ENCODE measurements at places on chromosomes 5 and 9.

DNA sequence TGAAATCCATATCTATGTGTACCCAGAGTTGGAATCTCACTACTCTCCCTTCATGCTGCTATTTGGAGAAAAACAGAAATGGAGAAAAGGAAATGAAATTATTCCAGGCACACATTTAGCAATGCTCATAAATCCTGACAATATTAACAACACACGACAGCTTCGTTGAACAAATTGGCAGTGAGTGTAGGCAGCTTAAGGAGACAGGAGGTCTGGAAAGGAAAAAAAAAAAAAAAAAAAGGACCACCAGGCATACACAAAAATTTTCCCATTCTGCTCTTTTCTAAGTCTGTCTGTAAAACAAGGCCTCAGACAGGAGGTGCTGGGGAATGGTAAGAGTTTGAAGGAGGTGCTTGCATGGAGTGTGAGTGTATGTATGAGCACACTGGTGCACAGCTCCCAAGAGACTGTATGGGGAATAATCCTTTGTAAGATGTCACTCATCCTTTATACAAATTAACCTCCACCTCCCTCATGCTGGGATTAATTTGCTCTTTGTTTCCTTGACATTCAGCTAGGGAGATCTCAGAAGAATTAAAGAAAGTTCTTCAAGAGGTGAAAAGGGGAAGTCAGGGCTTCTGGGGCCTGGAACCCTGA lies 78.9 kb downstream of the ASTN2 start:
- no peak overlapping the region for H3K27ac ChIP-seq
- no peak overlapping the region for H3K4me3 ChIP-seq
- no peaks in the 10 kb centered on the region for H3K4me1 ChIP-seq
- no peaks in the 10 kb centered on the region for H3K36me3 ChIP-seq
- no peaks in the 10 kb centered on the region for H3K27me3 ChIP-seq

DNA sequence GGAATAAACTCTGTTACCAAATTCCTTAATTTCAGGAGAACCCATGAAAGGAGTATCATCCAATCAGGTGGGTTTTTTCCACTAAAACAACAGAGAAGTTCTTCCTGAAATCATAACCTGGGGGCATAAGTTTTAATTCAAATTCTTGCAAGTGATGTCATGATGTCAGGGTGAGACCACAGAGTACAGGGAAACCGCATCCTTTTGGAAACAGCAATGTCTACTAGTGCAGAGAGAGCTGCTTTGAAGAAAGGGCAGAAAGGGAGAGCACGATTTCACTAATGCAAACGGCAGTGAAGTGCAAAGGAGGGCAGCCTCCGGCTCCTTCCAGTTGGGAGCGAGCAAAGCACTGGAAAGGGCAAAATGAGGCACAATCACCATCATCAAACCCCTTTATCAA lies 20.6 kb upstream of the CMBL start:
- DNase-seq = no peak
- H3K4me1 ChIP-seq = no peaks in the 10 kb centered on the region
- H3K4me3 ChIP-seq = no peak overlapping the region
- no peaks in the 10 kb centered on the region for H3K36me3 ChIP-seq

DNA sequence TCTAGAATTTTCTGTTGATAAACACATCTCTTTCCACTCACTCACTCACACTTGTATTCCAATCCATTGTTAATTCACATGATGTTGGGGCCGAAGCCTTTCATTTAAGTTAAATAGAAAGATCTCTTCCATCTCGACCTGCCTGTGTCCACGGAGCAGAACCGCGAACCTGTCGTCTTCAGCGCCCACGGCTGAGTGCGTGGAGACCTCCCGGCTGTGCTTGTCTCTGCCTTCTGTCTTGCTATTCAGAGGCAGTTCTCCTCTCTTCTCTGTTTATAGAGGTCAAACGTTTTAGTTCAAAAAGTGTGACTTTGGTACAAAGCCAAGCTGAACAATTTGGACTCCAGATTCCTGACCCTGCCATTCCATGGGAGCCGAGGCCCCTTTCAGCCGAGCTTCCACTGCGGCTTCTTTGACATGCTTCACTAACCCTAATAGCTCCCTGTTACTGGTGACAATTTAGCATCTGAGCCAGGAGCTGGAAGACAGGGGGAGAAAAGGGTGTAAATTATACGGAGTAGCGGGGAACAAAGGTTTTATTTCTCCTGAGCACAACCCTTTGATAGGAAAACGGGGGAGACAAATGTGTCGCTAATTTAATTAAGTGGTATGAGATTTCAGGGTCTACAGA lies 314.4 kb upstream of the IRX4 start:
- no peaks in the 10 kb centered on the region for H3K4me1 ChIP-seq
- H3K27ac ChIP-seq = no peak overlapping the region

- no peaks in the 10 kb centered on the region for H3K27me3 ChIP-seq
- no peak for DNase-seq
- H3K4me3 ChIP-seq = no peak overlapping the region
- H3K36me3 ChIP-seq = no peaks in the 10 kb centered on the region
- no peak overlapping the region for H3K27ac ChIP-seq
- no peaks in the 10 kb centered on the region for H3K4me1 ChIP-seq
These were observed 144.7 kb downstream of the COL23A1 start for GRCh38 chr5:178445534-178445933.

GRCh38 chr9:69574057-69574456 lies 98.1 kb downstream of the APBA1 start:
- no peak overlapping the region for H3K4me3 ChIP-seq
- H3K36me3 ChIP-seq = no peaks in the 10 kb centered on the region
- DNase-seq = no peak
- no peak overlapping the region for H3K27ac ChIP-seq
- H3K4me1 ChIP-seq = no peaks in the 10 kb centered on the region

GRCh38 chr9:113949571-113950078 lies 73.5 kb downstream of the ZNF618 start:
- no peak for DNase-seq
- H3K27ac ChIP-seq = no peak overlapping the region
- no peak overlapping the region for H3K4me3 ChIP-seq
- no peaks in the 10 kb centered on the region for H3K36me3 ChIP-seq
- no peaks in the 10 kb centered on the region for H3K4me1 ChIP-seq

DNA sequence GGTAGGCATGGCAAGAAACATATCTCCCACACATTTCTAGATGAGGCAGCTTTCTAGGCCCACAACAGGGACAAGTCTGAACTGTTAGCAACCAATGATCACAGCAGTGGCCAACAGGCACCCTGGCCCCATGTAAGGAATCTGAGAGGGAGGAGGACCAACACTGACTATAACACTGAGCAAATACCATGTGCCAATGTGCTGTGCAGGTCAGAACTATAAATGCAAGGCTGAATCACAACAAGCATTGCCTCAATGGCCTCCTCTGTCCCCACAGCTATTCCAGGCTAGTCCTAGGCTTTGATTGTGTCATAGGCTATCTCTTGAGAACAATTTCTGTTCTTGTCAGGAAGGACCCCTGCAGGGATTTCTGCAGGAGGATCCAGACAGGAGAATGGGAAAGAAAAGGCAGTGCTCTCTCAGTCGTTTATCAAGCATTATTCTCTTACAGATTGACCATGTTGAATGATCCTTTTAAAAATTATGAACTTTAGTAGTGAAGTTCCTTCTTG lies 221.2 kb downstream of the TLE1 start:
- H3K36me3 ChIP-seq = no peaks in the 10 kb centered on the region
- H3K27me3 ChIP-seq = no peaks in the 10 kb centered on the region
- H3K4me1 ChIP-seq = no peaks in the 10 kb centered on the region
- DNase-seq = no peak

- H3K4me1 ChIP-seq = no peaks in the 10 kb centered on the region
- no peaks in the 10 kb centered on the region for H3K36me3 ChIP-seq
- no peak overlapping the region for H3K4me3 ChIP-seq
- no peak for DNase-seq
- H3K27ac ChIP-seq = no peak overlapping the region
These were observed 85.4 kb upstream of the AGXT2 start for GRCh38 chr5:35133186-35133585.

DNA sequence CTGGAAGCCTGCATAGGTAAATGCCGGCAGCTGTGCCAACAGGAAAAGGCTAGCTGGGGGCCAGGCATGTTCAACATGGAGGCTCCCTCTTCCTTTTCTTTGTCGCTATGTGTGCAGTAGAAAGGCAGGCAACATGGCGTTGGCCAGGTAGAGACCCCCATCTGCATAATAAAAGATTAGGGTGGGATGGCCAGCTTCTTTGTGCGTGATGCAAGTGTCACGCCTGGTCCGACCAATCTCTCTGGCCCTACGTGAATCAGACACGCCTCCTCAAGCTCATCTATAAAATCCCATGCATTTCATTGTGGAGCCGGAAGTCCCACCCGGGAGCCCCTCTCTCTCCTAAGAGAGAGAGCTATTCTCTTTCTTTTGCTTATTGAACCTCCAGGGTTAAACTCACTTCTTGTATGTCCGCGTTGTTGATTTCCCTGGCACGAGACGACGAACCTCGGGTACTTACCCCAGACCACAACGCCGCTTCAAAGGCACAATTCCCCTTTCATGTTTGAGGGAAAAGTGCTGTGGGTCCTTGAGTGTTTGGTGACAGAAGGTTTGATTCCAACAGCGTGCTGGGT lies 25.0 kb upstream of the C5orf47 start:
- no peaks in the 10 kb centered on the region for H3K36me3 ChIP-seq
- no peak for DNase-seq
- H3K4me3 ChIP-seq = no peak overlapping the region
- peaks cover 7% of the 10 kb centered on the region for H3K4me1 ChIP-seq
- H3K27me3 ChIP-seq = no peaks in the 10 kb centered on the region
- no peak overlapping the region for H3K27ac ChIP-seq

DNA sequence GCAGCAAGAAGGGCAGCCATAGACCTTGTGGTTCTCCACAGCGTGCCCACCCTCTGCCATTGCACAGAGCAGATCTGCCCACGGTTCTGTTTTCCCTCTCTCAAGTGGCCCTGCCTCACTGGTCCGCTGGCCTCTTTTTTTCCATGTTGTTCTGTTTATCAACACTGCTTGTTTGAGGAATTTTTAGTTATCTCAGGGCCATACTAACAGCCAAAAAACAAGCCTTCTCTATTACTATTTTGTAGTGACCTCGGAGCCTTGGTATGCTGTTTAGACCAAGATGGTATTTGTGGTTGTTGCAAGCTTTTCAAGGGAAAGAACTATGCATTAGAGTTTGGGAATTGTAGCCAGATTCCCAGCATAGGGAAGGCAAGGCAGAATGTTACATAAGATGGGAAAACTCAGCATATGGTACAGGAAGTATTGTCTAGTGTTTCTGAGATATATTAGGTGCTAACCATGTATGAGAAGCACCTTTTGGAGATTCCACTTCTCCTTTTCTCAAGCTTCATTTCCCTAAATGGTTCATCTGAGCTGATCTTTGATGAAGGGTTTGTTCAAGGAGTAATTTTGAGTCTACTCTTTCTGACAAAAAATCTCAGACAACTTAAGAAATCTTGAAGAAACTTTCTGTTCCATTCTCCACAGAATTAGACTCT lies 54.3 kb downstream of the NUP214 start:
- H3K27me3 ChIP-seq = no peaks in the 10 kb centered on the region
- DNase-seq = no peak
- no peaks in the 10 kb centered on the region for H3K4me1 ChIP-seq
- H3K27ac ChIP-seq = no peak overlapping the region

Measured in iPS DF 6.9 (cell line).